ENCODE measurements at places on chromosomes 1 and 21.

GRCh38 chr1:103197216-103197615 is 88.9 kb upstream of the COL11A1 start:
- H3K27ac ChIP-seq: no peak overlapping the region
- DNase-seq: no peak
- H3K27me3 ChIP-seq: no peaks in the 10 kb centered on the region
- no peaks in the 10 kb centered on the region for H3K4me1 ChIP-seq
- no peaks in the 10 kb centered on the region for H3K36me3 ChIP-seq
- no peak overlapping the region for H3K4me3 ChIP-seq

- no peaks in the 10 kb centered on the region for H3K27me3 ChIP-seq
- no peak for DNase-seq
- H3K4me1 ChIP-seq: peaks cover 4% of the 10 kb centered on the region
Measured at GRCh38 chr1:116515702-116516101, 55.1 kb downstream of the CD58 start.

DNA sequence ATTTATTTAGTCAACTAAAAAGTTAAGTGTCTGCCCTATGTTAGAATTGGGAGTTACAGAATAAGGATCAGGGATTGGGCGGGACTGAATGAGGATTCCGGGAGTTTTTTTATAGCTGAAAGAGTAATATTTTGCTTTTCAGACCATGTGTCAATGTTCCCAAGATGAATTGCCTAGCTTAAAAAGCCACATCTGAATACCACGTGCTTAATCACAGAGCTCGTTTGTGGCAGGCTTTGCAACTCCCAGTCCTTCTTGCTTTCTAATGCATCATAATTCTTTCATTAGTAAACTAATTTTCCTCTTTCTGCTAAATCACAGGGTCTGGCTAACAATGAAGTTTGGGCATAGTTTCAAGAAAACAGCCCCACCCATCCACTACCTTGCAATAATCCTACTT is 4.2 kb upstream of the BCL10 start:
- no peak overlapping the region for H3K4me3 ChIP-seq
- DNase-seq: no peak
- no peaks in the 10 kb centered on the region for H3K27me3 ChIP-seq

GRCh38 chr21:42499444-42500112 is 3.6 kb upstream of the RSPH1 start:
- no peaks in the 10 kb centered on the region for H3K36me3 ChIP-seq
- DNase-seq: no peak
- H3K4me1 ChIP-seq: peaks cover 7% of the 10 kb centered on the region
- no peaks in the 10 kb centered on the region for H3K27me3 ChIP-seq
- no peak overlapping the region for H3K4me3 ChIP-seq

GRCh38 chr1:69613414-69613813 is 45.7 kb downstream of the LRRC7 start:
- no peaks in the 10 kb centered on the region for H3K27me3 ChIP-seq
- no peaks in the 10 kb centered on the region for H3K36me3 ChIP-seq
- H3K4me3 ChIP-seq: no peak overlapping the region
- DNase-seq: no peak
- H3K4me1 ChIP-seq: no peaks in the 10 kb centered on the region

- no peak overlapping the region for H3K27ac ChIP-seq
- no peak for DNase-seq
- no peaks in the 10 kb centered on the region for H3K27me3 ChIP-seq
Measured at GRCh38 chr1:169765580-169766331, 29.0 kb downstream of the METTL18 start.

Measured in lower lobe of right lung (tissue), 2 donors.